HAP-1 (cell line): ENCODE measurements at places on chromosomes 6 and 20.

DNA sequence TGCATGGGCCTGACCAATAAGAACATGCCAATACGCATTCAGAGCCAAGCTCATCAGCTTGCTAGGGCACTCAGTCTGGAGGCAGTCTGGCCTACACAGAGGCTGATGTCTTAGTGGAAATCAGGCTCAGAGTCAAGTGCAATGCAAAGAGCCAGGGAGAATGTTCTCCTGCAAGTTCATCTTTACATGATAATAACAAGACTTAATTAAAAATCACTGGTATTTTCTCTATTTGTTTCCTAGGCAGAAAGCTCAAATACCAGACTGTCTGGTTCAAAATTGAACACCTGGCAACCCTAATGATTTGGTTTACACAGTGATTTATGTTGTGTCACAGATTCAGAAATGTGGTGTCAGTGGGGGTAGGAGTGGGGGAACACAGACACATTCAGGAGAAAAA, 689.3 kb upstream of the FLRT3 start:
- no peak for DNase-seq

GRCh38 chr20:57298457-57298856, 31.1 kb upstream of the SPO11 start:
- no peak for DNase-seq

DNA sequence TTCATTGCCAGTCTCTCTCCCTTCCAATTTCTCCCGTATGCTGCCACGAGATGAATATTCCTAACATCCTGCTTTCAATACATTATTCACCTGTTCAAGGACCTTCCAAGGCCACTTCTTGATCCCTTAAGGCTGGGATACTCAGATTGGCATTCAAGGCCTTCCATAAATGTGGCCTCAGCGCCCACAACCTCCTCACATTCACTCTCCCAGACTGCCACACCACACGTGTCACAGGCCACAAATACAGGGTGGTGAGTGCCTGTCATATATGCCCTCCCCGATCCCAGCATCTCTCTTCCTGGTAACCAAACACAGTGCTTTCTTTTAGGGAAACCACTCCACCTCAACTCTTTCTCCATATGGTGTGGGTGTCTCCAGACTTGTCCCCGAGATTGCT, 55.5 kb downstream of the TTI1 start:
- no peak for DNase-seq

GRCh38 chr6:151063352-151063751, 176.4 kb upstream of the AKAP12 start:
- no peak for DNase-seq

- DNase-seq, result peak; percentile 33
Measured at GRCh38 chr20:31869942-31870725, at the start of the genes DUSP15 and TTLL9. Gene DUSP15, minus strand, starts transcription at chr20:31870527. Its CDS starts 190 bp downstream, at chr20:31870337. Gene TTLL9, plus strand, starts transcription at chr20:31870634. Its CDS starts 493 bp downstream, at chr20:31871127.

DNA sequence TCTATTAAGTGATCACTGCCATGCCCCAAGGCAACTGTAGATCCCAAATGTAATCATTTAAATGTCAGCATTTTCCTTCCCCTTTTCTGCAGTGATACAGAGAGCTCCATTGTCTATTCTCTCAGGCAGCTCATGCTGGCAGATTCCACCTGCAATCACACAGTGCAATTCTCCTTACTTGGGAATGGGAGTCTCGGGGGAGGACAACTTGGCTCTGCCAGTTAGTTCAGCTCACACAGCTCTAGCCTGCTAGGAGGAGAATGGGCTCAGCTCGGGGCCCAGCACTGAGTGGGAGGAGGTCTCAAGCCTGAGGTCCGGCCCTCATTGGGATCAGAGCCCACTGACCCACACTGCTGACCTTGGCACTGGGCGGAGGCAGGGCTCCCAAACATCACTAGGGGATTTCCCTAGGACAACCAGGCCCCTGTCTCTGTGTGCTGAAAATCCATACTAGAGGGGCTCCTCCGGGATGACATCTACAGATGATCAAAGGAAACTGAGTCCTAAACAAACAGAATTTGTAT, 109.2 kb upstream of the ASF1A start:
- DNase-seq, result peak; percentile 37

DNA sequence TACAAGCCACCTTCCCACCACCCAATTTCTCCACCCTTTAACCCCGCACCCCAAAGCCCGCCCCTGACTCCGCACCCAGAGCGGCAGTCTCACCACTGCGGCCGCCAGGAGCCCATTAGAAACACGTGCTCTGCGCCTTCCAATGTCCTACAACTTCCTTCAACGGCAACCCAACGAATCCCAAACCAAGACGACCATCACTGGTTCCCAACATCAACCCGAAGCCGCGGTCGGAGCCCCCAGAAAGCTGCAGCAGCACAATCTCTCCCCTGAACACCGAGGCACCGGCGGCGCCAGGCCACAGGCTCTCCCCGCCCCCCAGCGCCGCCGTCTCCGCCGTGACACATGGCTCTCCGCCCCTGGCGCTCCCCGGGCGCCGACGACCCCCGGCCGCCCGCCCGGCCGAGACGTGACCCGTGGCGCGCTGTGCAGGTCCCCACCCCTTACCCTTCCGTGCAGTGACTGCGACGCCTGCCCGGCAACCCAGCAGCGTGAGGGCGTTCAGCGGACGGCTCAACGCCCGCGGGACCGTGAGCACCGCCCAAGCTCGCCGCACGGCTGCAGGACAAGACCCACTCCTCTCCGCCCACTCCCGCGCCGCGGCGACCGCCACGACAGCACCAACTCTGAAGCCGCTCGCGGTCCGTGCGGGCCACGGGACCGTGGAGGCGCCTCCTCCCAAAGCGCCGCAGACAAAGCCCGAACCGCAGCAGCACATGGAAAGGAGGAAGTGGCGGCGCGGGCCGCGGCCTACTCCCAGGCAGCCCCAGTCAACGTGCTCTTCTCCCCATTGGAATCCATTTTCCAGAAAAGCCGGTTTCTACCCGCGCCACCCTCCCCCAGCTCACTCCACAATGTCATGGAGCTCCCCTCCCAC, 551 bp downstream of the SYNCRIP start:
- DNase-seq, result peak; percentile 8

DNA sequence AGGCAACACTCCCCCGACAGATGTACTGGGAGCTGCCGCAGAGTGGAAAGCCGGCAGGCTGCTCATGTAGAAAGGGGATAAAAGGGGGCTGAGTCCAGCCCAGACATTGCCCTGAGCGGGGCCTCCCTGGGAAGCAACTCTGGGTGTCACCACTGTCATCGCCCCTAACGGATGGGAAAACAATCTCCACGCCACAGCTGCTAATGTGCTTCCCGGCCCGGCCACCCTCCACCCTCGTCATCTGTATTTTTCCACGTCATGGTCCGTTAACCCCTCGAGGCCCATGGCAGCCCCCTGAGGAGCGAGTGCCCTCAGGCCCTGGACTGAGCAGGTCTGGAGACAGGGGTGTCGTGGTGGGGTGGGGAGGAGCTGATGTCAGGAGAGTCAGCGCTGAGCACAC, 227.4 kb downstream of the DLL1 start:
- DNase-seq, result no peak

- DNase-seq, result no peak
Measured at GRCh38 chr6:169234634-169235033, 19.0 kb downstream of the THBS2 start.

GRCh38 chr6:52904562-52905279, 4.8 kb downstream of the GSTA3 start:
- DNase-seq, result peak; percentile 33

DNA sequence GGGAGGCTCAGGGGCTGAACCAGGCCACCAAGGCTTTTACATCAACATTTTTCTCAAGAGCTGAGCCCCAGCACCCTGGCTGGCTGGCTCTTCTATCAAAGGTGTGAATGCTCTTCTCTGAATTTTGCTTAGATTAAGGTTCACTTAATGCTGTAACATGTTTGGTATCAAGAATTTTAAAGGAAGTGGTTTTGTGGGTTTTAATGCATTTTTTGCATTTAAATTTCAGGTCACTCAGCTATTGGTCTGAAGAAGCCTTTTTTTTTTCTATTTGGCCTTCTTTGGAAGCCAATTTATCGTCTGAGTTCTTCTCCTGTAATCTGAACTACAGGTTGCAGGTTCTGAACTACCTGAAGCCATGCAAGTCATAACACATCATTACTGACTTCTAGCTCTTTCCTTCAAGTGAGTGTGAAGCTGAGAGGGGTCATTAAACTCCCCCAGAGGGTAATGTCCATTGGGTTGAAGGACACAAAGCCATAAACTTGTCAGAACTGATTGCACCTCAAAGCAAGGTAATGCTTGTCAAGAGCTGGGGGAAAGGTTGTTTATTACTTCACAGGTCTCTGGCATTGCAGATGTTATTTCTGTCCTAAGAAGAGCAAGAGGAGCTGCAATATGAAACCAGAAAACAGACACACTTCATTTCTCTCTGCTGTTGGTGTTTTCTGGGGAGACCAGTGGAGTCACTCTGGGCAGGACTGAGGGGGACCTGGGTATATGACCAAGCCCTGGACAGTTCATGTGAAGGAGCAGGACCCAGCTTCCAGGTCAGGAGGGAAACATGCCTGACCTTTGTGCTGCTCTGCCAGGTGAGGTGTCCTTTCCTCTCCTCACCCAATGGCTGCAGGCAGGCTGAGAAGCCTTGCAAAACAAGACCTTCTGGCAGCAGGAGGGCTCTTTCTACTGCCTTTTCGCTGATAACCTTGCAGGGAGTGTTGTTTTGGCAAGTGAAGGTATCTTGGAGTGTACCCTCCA, 26.1 kb upstream of the NEDD9 start:
- no peak for DNase-seq

DNA sequence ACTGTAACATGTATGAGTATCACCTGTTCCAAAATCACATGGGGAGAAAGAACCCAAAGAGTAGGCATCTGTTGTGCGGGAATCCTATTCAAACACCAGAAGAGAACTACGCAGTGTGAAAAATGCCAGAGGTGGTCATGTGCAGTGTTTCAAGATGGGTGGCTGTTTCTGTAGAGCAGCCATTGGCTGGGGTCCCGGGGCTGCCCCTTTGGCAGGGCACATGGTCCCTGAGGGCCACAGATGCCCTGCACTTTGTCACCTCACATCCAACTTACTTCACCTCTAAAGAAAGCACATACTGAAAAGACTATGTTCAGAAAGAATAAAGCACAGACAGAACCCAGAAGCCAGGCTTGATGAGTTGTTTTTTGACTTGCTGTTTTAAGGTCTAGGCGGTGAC, 12.3 kb downstream of the MTCH1 start:
- DNase-seq, result no peak

DNA sequence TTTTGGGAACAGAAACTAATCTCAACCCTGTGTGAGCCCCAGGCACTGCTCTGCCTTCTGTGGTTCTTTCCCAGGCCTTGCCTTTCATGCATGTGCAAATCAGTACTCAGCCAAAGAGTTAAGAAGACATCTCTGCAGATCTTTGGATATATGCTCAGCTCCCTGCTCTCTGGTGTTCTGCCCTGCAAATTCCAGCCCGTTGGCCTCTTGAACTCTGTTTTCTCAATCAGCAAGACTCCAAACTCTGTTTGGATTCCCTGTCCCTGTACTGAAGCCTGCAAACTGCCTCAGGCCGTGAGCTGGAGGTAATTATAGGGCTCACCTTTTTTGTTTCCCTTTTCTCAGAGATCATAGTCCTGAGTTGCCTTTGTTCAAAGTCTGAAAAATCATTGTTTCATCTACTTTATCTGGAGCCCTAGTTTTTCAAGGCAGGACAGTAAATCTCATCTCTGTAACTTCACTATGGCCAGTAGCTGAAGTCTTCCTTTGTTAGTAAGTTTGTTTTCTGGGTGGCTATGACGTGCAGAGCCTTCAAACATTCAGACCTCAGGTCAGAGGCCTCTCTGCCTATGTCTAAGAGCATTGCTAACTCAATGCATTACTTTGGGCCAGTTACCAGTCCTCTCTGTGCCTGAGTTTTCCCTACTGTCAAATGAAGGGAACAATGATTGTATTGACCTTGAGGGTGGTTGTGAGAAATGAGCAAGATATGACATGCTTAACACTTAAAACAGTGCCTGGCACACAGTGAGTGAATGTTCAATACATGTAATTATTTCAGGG, 15.9 kb upstream of the MDFI start:
- DNase-seq, result peak; percentile 3

GRCh38 chr20:30487947-30488926, 769.2 kb upstream of the DEFB115 start:
- no peak for DNase-seq

DNA sequence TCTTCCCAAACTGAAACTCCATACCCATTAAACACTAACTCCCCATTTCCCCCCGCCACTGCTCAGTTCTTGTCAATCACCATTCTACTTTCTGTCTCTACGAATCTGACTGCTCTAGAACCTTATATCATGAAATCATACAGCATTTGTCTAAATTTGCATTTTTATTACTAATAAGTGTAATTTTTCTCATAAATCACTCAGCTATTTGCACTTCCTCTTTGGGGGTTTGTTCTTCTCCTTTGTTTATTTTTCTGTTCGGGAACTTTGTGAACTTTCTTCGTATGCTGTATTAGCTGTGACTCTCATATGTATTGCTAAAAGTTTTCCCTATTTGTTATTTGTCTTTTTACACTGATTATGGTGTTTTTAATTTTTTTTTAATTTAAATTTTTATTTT, 152.2 kb downstream of the SLC16A10 start:
- DNase-seq, result no peak

- no peak for DNase-seq
Measured at GRCh38 chr20:17419479-17420041, 111.6 kb downstream of the BFSP1 start.

GRCh38 chr6:62740596-62740995, 454.6 kb upstream of the KHDRBS2 start:
- no peak for DNase-seq

DNA sequence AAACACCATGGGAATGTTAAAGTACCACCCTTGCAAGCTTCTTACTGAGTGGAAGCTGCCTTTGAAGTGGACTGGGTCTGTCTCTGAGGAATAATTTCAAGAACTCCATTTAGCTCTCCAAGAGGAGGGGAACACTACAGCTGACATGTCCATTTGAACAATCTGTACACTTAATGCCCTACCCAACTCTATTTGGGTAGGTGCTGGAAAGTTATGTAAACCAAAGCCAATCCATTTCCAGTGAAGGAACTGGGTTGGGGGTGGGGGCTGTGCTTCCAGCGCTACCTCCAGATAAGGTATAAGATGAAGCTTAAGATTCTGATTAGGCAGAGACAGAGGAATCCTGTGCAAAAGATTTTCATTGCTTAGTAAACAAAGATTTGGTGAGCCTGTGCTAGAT, 122.0 kb downstream of the TCP11 start:
- no peak for DNase-seq

DNA sequence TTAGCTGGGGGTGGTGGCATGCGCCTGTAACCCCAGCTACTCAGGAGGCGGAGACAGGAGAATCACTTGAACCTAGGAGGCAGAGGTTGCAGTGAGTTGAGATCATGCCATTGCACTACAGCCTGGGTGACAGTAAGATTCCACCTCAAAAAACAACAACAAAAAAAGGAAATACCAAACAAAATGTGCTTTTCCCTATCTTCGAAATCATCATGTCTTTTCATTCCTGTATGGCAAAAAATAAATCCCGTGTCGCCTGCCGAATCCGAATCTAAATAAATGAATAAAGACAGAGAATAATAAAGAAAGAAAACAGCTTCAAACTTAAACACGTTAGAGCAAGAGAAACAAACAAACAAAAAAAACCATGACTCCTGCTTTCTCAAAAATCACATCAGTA, 11.8 kb downstream of the B4GALT5 start:
- DNase-seq, result no peak
